HepG2 (cell line): ENCODE measurements at places on chromosomes 6 and 20. TPM values are rescaled to one million over a fixed set of nuclear protein-coding genes. Genes with fewer than 3 reads are reported as not detected.

DNA sequence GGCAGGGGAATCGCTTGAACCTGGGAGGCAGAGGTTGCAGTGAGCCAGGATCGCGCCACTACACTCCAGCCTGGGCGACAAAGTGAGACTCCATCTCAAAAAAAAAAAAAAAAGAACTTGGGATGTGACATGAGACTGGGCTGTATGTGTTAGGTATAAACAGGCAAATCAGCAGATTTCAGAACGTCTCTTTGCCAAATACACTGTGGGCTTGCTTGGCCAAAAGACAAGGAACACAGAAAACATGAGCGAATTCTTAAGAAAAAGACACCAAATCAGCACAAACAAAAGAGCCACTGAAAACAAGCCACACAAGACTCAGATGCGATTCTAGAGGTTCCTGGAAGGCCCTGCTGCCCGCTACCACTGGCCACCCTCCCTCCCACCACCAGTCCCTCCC lies 12.5 kb downstream of the ETV7 start:
- no peaks in the 10 kb centered on the region for H3K4me1 ChIP-seq
- H3K27ac ChIP-seq, result no peak overlapping the region
- H3K27me3 ChIP-seq, result peaks cover 3% of the 10 kb centered on the region
- DNase-seq, result no peak

The TULP1 gene
- total RNA-seq, result not detected in 2 replicates

- H3K27me3 ChIP-seq, result no peaks in the 10 kb centered on the region
- H3K36me3 ChIP-seq, result no peaks in the 10 kb centered on the region
- no peak overlapping the region for H3K27ac ChIP-seq
- no peaks in the 10 kb centered on the region for H3K4me1 ChIP-seq
Observed at GRCh38 chr6:119979862-119980261, 630.3 kb upstream of the MAN1A1 start.

DNA sequence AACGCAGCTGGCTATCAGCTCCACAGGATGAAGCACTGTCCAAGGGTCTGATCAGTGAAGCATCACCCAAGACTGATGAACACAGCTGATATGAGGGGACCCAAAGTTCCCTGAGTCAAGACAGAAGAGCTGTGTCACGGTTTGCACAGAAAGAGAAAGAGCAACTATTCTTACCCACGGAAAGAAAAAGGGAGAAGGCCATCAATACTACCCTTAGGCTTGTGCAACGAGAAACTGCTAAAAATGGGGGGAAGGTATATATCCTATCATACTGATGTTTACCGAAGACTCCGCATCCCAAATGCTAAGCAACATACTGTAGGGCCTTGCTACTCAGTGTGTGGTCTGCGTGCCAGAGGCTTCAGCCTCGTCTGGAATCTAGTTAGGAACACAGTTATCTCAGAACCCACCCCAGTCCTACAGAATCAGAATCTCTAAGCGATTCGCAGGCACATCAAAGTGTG lies 665 bp downstream of the FASTKD5 start:
- no peaks in the 10 kb centered on the region; the same call in 2 of the 3 replicates for H3K27me3 ChIP-seq
- H3K4me3 ChIP-seq, result peak overlapping the region; percentile 91
- H3K4me1 ChIP-seq, result peaks cover 62% of the 10 kb centered on the region
- DNase-seq, result no peak
- H3K36me3 ChIP-seq, result peaks cover 8% of the 10 kb centered on the region

- no peak for DNase-seq
- peaks cover 39% of the 10 kb centered on the region; the same call in 2 of the 3 replicates for H3K27me3 ChIP-seq
- H3K4me3 ChIP-seq, result no peak overlapping the region
- H3K27ac ChIP-seq, result no peak overlapping the region
Observed at GRCh38 chr20:25989196-25989595, 292.5 kb upstream of the ZNF337 start.

GRCh38 chr6:100617633-100618350 lies 153.1 kb upstream of the SIM1 start:
- no peak overlapping the region for H3K4me3 ChIP-seq
- no peaks in the 10 kb centered on the region for H3K27me3 ChIP-seq
- 0 out of 3 replicates have a peak, but pooled peaks cover 15% of the 10 kb centered on the region for H3K36me3 ChIP-seq
- no peak for DNase-seq
- no peaks in the 10 kb centered on the region for H3K4me1 ChIP-seq
- H3K27ac ChIP-seq, result no peak overlapping the region

GRCh38 chr6:36029464-36029863 lies 1.9 kb downstream of the MAPK14 start:
- no peaks in the 10 kb centered on the region for H3K36me3 ChIP-seq
- H3K4me3 ChIP-seq, result peak overlapping the region; percentile 96
- peaks cover 63% of the 10 kb centered on the region for H3K4me1 ChIP-seq
- H3K27me3 ChIP-seq, result no peaks in the 10 kb centered on the region
- peak; percentile 68 for DNase-seq

The NRSN1 gene
- not detected in 2 replicates for total RNA-seq

DNA sequence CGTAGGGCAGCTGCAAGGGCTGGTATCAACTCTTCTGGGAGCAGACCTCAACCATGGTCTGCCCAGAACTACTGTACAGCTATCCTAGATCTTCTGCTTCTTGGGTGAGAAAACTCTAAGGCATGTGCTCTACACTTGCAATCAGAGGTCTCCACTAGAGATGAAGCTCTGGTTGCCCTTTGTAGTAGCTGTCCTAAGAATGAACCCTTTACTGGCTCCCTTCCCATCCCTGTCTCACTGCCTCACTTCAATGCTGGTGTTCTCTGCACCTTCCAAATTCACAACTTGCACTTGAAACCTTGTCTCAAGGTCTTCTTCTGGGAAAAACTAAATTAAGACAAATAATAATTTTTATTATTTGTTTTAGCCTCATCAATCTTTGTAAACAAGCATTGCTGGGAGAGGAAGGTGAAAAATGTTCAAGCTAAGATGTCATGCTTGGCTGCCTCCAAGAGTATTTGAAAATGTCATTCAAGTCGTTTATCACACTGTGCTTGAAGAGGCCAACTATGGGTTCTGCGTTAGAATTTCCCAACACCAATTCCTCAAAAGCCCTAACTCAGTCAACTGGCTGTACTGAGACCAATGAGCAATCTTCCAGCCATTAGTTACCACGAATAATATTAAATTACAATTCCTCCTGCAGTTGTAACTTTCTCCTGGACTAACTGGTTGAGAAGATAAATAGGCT lies 255.7 kb upstream of the PRND start:
- H3K27ac ChIP-seq, result no peak overlapping the region
- H3K27me3 ChIP-seq, result no peaks in the 10 kb centered on the region
- no peak for DNase-seq
- H3K4me3 ChIP-seq, result no peak overlapping the region

DNA sequence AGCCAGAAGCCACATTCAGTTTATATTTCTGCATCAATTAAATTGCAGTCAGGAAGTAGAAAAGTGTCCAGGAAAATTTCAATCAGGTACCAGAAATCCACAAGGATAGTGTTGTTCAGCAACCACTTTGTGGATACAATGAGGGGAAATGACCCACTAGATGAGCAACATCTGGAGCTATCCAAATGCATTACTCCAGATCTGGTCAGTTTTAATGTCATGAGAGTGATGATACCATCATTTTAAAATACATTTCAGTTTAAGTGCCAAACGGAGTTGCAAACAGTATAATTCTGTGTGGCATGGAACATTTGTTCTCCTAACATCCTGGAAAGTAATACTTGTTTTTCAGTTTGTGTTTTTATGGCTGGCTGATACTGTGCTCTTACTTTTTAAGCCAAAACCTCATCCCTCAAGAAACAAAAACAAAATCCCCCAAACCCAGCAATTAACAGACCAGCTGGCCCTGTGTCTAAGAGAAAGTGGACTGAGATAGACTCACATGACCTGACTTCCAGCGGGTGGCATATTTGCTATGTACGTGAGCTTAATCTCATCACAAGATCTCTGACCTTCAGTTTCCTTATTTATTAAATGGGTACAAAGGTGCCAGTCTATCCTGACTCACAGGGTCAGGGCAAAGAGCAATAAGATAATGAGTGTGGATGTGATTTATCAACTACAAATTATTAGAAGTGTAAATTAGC lies 58.8 kb upstream of the CNKSR3 start:
- no peak overlapping the region for H3K27ac ChIP-seq
- no peaks in the 10 kb centered on the region for H3K27me3 ChIP-seq
- DNase-seq, result no peak
- no peaks in the 10 kb centered on the region for H3K4me1 ChIP-seq

GRCh38 chr6:147108259-147108910 lies 95.8 kb upstream of the STXBP5 start:
- no peak overlapping the region for H3K27ac ChIP-seq
- 0 out of 2 replicates have a peak, but pooled peaks cover 7% of the 10 kb centered on the region for H3K4me1 ChIP-seq
- H3K4me3 ChIP-seq, result no peak overlapping the region
- H3K36me3 ChIP-seq, result no peaks in the 10 kb centered on the region
- no peaks in the 10 kb centered on the region for H3K27me3 ChIP-seq
- no peak for DNase-seq

The MARCKS gene
- total RNA-seq, result 39.5 and 46.7 TPM in 2 replicates

DNA sequence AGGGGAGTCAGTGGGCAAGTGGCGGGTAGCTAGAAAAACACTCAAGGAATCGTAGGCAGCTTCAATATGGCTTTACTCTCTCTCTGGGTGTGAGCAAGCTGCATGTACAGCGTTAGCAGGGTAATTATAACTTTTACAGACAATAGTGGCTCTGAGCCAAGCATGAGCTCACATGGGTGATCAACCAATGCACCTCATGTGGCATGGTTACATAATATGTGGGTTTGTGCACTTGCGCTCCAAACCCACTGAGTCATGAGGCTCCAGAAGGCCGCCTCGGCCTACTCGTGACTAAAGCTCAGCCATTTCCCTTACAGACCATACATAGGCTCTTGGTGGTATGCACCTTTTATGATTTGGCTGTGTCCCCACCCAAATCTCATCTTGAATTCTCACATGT lies 78.4 kb upstream of the FBXL4 start:
- no peaks in the 10 kb centered on the region for H3K27me3 ChIP-seq
- no peak for DNase-seq
- H3K4me3 ChIP-seq, result no peak overlapping the region
- H3K36me3 ChIP-seq, result no peaks in the 10 kb centered on the region
- H3K27ac ChIP-seq, result no peak overlapping the region

The DEFB132 gene
- not detected in 2 replicates for total RNA-seq

The BTNL2 gene
- total RNA-seq, result not detected in 2 replicates

The PTGIS gene
- total RNA-seq, result not detected in 2 replicates

DNA sequence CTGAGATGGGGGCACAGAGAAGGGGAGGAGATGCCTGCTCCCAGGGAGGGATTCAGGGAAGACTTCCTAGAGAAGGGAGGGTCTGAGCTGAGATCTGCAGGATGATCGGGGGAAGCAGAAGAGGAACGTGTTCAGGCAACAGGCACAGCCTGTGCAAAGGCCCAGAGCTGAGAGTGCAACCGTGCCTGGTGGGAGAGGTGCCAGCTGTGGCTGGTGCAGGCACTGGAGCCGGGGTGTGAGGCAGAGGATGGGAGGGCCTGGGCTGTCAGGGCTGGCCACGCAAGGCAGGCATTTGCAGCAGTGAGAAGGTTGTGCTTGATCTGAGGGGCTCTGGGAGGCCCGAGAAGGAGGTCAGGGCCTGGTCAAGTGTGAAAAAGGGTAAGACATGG lies 27.7 kb downstream of the PTGIS start:
- H3K27ac ChIP-seq, result no peak overlapping the region
- H3K4me1 ChIP-seq, result peaks cover 13% of the 10 kb centered on the region
- H3K4me3 ChIP-seq, result no peak overlapping the region
- H3K36me3 ChIP-seq, result no peaks in the 10 kb centered on the region

The CST5 gene
- total RNA-seq, result not detected in 2 replicates

DNA sequence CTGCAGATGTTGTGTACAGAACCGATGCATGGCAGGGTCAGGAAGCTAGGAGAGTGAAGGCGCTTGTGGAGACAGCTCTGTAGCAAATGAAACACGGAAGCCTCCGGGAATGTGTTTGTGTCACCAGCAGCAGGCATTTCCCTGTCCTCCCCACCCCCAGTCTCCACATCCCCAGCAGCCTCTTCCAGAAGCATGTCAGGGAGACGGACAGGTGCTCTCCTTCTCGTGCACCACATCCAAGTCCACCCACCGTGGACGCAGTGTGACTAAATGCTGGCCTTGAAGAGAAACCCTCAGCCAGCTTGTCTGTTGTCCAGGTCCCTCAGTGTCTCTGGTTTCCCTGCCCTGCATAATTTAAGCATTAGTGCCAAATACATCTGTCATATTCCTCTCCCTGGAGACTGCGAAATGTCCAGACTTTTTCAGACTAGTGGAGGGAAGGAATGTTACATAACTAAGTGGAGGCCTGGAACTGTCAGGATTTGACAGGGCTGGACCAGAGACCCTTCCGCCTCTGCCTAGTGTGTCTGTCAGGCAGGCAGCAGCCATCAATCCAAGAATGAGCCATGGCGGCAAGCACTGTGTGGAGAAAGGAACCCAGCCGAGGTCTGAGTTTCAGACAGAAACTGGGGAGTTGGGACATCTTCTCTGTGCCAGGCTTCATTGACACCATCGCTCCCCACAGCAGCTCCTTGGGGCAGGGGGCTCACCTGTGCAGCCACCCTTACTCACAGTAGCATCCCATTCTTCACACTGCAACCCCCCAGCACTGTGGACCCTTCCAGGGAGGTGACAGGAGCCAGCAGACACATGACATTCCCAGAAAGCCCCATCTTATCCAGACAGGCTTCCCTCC lies 26.6 kb upstream of the PI16 start:
- DNase-seq, result no peak
- peaks cover 2% of the 10 kb centered on the region; the same call in 1 of the 2 replicates for H3K36me3 ChIP-seq
- peaks cover 11% of the 10 kb centered on the region; the same call in 1 of the 2 replicates for H3K4me1 ChIP-seq
- H3K27ac ChIP-seq, result no peak overlapping the region
- H3K27me3 ChIP-seq, result no peaks in the 10 kb centered on the region

The LY6G6C gene
- total RNA-seq, result not detected in 2 replicates

- no peak overlapping the region for H3K27ac ChIP-seq
- no peak overlapping the region for H3K4me3 ChIP-seq
- no peak for DNase-seq
- H3K36me3 ChIP-seq, result no peaks in the 10 kb centered on the region
- no peaks in the 10 kb centered on the region for H3K27me3 ChIP-seq
Observed at GRCh38 chr6:135922174-135922573, 70.7 kb downstream of the PDE7B start.

- no peaks in the 10 kb centered on the region; the same call in 1 of the 2 replicates for H3K27me3 ChIP-seq
- no peak overlapping the region for H3K4me3 ChIP-seq
Observed at GRCh38 chr6:134065706-134066105, 13.3 kb upstream of the SLC2A12 start.
